ENCODE measurements at places on chromosomes 1 and 21.

GRCh38 chr1:155706139-155706538 is 17.2 kb downstream of the DAP3 start:
- no peak for DNase-seq

- no peak for DNase-seq
These were observed 4.4 kb upstream of the CNN3 start for GRCh38 chr1:94931254-94931841.

DNA sequence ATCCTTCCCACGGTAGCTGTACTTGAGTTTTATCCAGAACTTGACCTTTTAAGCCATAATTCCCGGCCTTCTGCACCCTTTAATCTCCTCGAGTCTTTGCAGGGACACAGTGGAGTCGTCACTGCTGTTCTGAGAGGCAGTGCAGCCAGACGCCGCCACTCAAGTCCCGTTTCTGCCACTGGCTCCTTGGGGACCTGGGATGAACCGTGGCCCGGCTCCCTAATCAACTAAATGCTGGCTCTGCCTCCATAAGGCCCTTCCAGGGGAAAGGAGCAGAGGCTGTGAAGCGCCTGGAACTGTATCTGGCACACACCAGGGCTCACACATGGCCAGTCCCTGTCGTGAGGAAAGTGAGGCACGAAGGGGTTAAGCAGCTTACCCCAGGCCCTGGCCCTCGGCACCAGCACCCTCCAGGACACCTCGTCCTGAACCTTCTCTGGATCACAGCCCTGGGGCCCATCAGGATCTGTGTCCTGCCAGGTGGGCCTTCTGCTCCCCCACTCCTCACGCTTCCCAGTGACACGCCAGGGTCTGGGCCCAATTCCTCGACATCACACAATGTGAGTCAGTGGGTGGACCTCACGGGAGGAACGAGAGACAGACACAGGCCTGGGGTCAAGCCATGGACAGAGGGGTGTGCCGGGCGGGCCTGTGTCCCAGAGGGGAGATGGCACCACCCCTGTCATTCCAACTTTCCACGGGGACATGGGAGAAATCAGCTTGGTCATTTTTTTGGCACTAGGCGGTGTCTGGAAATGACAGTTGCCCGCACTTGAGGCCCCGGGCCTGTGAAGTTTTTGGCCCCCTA is 23.5 kb upstream of the C1orf174 start:
- no peak for DNase-seq

GRCh38 chr1:178942285-178943198 is 71.7 kb upstream of the ANGPTL1 start:
- no peak for DNase-seq

DNA sequence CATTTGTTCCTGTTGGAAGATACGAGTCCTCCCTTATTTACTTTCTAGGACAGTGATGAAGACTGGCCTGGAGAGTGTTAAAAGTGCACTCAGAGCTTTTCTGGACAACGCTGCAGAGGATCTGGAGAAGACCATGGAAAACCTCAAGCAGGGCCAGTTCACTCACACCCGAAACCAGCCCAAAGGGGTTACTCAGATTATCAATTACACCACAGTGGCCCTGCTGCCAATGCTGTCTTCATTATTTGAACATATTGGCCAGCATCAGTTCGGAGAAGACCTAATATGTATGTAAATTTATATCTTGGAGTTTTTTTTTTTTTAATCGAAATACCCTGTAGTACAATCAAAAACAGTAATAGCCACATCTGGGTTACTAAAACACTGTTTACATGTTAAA is 190.5 kb downstream of the ZP4 start:
- no peak for DNase-seq

DNA sequence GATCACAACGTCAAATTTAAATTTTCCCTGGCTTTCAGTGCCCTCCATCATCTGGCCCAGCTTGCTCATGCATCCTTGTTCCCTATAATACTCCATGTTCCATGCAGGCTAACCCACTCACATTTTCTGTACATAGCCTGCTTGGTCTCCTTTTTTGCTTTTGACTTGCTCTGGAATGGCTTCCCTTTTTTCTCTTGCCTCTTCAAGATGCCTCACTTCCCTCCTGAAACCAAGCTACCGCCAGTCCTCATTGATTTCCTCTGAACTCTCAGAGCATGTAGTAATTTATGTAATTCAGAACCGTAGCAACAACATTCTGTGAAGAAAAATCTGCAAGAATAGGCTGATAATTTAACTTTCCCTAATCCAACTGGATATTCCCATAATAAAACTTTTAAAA is 10.3 kb downstream of the CAP1 start:
- no peak for DNase-seq

DNA sequence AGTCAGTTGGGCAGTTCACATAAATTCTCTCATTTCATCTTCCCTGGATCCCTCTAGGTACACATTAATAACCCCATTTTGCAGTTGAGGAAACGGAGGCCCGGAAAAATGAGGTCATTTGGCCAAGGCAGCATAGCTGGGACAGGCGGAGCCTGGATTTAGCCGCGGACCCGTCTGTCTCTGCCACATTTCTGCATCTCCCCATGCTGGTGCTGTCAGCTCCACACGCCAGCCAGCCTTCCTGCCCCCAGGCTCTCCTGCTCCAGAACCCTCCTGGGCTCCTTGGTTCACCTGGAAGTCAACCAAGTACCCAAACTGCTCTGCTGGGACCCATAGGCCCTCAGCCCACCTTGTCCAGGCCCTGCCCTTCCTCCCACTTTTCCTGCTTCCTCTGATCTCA is 7.6 kb downstream of the FOXO6 start:
- no peak for DNase-seq

DNA sequence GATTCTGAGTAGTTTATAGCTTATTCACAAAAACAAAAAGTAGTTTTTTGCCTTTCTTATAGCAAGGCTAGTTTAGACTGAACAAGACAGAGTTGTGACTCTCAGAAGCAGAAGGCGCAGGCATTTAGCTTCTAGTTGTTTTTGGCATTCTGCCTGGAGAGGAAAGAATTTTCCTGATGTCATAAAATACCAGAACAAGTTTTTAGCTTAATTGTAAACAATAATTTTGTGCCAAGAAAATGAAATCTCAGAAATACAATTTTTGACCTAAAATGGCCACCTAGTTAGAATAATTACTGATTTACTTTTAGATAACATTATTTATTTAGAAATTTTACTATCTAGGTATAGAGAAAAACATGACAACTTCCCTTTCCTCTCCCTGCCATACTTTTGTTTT is 1.0 kb downstream of the DNAJB4 start:
- DNase-seq: no peak

- DNase-seq: no peak
These were observed 2.1 kb downstream of the MROH7 start for GRCh38 chr1:54643736-54644135.

- no peak for DNase-seq
These were observed 4.7 kb upstream of the SLAMF1 start for GRCh38 chr1:160651433-160652064.

DNA sequence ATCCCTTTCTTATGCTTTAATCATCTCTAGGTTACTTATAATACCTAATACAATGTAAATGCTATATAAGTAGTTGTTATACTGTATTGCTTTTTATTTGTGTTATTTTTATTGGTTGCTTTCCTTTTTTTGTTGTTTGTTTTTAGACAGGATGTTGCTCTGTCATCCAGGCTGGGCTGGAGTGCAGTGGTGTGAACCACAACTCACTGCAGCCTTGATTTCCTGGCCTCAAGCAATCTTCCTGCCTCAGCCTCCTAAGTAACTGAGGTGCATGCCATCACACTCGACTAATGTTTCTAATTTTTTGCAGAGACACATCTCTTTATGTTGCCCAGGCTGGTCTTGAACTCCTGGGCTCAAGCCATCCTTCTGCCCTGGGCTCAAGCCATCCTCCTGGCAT is 26.9 kb downstream of the KRTAP19-8 start:
- no peak for DNase-seq

DNA sequence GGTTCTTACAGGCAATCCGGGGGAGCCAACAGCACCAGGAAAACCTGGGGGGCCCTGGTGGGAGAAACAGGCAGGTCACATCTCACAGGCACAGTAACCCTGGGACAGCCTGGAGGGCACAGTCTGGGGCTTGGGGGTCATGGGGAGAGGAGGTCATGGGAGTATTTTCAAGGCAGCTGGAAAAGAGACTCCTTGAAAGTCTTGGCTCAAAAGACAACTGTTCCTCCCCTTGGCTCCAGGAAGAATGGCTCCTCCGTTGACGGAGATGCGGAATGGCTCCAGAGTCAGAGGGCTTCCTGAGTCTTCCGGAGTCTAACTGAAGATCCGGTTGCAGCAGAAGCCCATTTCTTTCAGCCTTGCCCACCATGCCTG is 25.9 kb upstream of the PEF1 start:
- DNase-seq: no peak

GRCh38 chr1:107246775-107247345 is 106.0 kb downstream of the NTNG1 start:
- DNase-seq: no peak

GRCh38 chr21:31524140-31524539 is 135.4 kb upstream of the SOD1 start:
- DNase-seq: no peak

GRCh38 chr1:104671684-104672353 is 922.1 kb downstream of the AMY1C start:
- DNase-seq: no peak
